ENCODE measurements at places on chromosomes 5 and 9.

- peaks cover 30% of the 10 kb centered on the region for H3K27me3 ChIP-seq
- peaks cover 1% of the 10 kb centered on the region for H3K36me3 ChIP-seq
- H3K4me3 ChIP-seq = no peak overlapping the region
- no peaks in the 10 kb centered on the region for H3K4me1 ChIP-seq
- no peak overlapping the region for H3K27ac ChIP-seq
- no peak for DNase-seq
Observed at GRCh38 chr5:72525816-72526215, 18.6 kb upstream of the ZNF366 start.

DNA sequence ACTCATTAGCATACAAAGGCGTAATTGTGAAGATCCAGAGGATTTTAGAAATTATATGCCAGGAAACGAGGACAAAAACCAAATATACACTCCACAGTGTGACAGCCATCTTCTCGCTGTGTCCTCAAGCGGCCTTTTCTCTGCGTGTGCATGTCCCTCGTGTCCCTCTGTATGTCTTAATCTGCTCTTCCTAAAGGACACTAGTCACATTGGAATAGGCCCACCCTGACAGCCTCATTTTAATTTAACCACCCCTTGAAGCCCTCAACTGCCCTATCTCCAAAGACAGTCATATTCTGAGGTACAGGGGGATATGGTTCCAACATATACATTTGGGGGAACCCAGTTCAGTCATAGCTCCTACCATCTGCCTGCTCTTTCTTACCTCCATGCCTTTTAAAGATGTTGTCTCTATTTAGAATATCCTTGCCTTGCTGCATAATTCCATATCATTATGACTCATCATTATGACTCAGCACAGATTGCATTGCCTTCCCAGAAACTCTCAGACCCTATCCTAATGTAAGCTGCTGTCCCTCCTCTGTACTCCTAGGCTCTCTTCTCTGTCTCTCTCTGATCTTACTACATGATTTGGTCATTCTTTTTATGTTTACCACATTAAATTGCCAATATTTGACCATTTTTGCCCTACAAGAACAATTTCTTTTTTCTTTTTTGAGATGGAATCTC is 210.9 kb downstream of the AOPEP start:
- H3K4me3 ChIP-seq = no peak overlapping the region

DNA sequence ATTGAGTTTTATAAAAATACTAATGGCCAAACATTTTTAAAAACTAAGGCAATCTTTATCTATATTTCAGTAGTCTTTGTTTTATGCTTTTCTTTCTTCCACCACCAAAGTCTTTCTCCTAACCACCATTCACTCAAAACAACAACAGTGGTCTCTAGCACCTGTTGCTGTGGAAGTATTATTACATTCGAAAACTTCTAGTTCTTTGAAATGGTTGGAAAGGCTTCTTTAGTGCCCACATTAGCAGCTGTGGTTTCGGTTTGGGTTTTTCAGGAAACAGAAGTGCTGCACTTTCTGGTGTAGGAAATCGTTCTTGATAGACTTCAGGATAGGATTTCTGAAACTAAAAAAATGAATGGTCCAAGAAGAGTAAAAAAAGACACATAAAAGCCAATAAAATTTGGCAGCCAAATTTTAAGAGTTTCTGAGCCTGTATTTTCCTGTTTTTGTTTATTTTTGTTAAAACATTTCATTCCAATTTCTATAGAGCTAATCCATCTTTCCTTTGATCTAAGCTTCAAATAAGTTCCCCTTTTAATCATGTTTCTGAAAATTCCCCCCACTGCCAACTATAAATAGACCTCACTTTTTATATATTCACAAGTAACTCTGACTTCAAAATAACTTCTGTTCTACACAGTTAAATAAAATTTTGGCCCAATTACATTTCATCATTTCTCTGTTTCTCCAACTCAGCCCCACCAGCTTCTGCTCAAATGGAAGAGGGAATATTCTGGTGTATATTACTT is 102.2 kb downstream of the DEPDC1B start:
- H3K27me3 ChIP-seq = no peaks in the 10 kb centered on the region
- DNase-seq = no peak
- no peak overlapping the region for H3K4me3 ChIP-seq
- peaks cover 8% of the 10 kb centered on the region for H3K4me1 ChIP-seq
- no peaks in the 10 kb centered on the region for H3K36me3 ChIP-seq

GRCh38 chr5:125337294-125337693 is 590.9 kb upstream of the ZNF608 start:
- DNase-seq = no peak
- no peak overlapping the region for H3K4me3 ChIP-seq
- peaks cover 3% of the 10 kb centered on the region for H3K36me3 ChIP-seq
- no peaks in the 10 kb centered on the region for H3K27me3 ChIP-seq
- H3K4me1 ChIP-seq = no peaks in the 10 kb centered on the region

DNA sequence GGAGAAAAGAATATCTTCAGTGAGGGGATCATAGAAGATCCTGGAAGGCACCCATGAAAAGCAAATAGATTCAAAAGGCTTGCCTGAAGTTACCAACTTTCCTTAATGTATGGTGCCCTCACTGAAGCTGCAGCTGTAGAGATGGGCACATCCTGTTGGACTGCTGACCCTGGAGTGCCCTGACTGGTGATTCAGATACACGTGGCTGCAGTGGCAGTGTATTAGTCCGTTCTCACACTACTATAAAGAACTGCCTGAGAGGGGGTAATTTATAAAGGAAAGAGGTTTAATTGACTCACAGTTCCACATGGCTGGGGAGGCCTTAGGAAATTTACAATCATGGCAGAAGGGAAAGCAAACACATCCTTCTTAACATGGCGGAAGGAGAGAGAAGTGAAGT is 80.3 kb downstream of the OSMR start:
- H3K4me3 ChIP-seq = no peak overlapping the region
- H3K27ac ChIP-seq = no peak overlapping the region
- DNase-seq = no peak
- no peaks in the 10 kb centered on the region for H3K4me1 ChIP-seq

- DNase-seq = no peak
- no peaks in the 10 kb centered on the region for H3K27me3 ChIP-seq
- no peak overlapping the region for H3K27ac ChIP-seq
Observed at GRCh38 chr5:111927191-111927590, 170.2 kb upstream of the NREP start.

- H3K4me3 ChIP-seq = peak overlapping the region; percentile 11
- peak; percentile 61 for DNase-seq
- peaks cover 61% of the 10 kb centered on the region for H3K4me1 ChIP-seq
- H3K27me3 ChIP-seq = no peaks in the 10 kb centered on the region
Observed at GRCh38 chr5:172854451-172854871, 20.4 kb downstream of the ERGIC1 start.

DNA sequence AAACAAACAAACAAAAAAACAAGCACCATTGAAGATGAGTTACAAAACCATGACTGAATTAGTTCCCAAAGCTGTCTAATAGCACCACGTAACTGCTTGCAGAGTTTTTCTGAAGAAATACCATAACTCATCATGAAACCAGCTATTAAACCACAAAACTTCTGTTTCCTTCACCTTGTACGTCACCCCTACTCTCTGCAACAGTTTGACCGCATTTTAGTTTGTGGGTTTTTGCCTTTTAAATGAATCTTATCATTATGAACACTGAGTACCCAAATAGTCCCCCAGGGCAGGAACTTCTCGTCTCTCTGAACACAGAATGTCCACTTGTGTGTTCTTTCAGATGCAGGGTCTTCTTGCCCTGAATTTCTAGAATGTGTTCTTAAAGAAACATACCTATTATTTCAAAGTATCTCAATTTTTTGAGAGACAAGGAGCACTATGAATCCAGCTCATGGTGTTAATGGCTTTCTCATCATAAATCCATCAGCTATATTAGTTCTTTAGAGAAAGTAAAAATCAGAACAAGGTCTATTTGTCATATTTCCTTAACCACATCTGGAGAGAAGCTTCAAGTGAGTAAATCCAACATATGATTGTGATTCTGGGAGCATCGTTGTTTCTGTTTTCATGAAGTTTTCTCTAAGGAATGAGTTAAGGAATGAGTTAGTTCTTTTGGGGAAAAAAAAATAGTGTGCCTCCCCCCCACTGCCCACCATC is 210.6 kb downstream of the AUH start:
- H3K4me3 ChIP-seq = peak overlapping the region; percentile 70
- H3K27me3 ChIP-seq = no peaks in the 10 kb centered on the region
- DNase-seq = no peak
- peaks cover 2% of the 10 kb centered on the region for H3K36me3 ChIP-seq
- peak overlapping the region; percentile 38 for H3K27ac ChIP-seq

- H3K4me1 ChIP-seq = no peaks in the 10 kb centered on the region
- no peak overlapping the region for H3K27ac ChIP-seq
- H3K27me3 ChIP-seq = peaks cover 28% of the 10 kb centered on the region
- no peaks in the 10 kb centered on the region for H3K36me3 ChIP-seq
- DNase-seq = no peak
Observed at GRCh38 chr9:69981686-69982445, 61.8 kb upstream of the MAMDC2 start.

DNA sequence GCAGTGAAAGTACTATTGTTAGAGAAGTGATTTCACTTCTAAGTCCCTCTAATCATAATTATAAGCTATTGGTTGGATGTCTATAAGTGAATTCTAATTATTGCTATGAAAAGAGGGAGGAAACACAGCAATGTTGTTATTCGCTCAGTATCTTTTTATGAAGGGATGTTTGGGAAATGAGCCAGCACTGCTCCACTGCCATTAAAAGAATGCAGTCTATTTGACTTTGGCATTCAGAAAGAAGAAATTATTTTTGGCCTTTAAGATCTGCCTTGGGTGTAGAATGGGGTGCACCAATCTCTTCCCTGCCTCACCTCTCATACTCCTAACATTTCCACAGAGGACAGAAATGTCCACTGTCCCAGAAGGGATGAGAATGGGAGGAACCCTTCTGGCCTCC is 332.0 kb downstream of the SPATA31D1 start:
- H3K36me3 ChIP-seq = no peaks in the 10 kb centered on the region
- H3K27ac ChIP-seq = no peak overlapping the region
- no peaks in the 10 kb centered on the region for H3K4me1 ChIP-seq
- no peak for DNase-seq
- no peaks in the 10 kb centered on the region for H3K27me3 ChIP-seq
- no peak overlapping the region for H3K4me3 ChIP-seq

- no peaks in the 10 kb centered on the region for H3K36me3 ChIP-seq
- DNase-seq = no peak
- H3K27me3 ChIP-seq = no peaks in the 10 kb centered on the region
- H3K27ac ChIP-seq = no peak overlapping the region
- H3K4me1 ChIP-seq = no peaks in the 10 kb centered on the region
- H3K4me3 ChIP-seq = no peak overlapping the region
Observed at GRCh38 chr5:16854351-16854750, 81.7 kb downstream of the MYO10 start.

Data from central memory CD8-positive, alpha-beta T cell (primary cell).